ENCODE measurements at places on chromosomes 13 and 19. TPM values are rescaled to one million over a fixed set of nuclear protein-coding genes. Genes with fewer than 3 reads are reported as not detected.

Gene KANK2
- 106 TPM for total RNA-seq

Gene RTBDN
- total RNA-seq = not detected

Gene ELAVL3
- 0.18 TPM for total RNA-seq

Gene IL12RB1
- not detected for total RNA-seq

Gene ZNF627
- 23.0 TPM for total RNA-seq

DNA sequence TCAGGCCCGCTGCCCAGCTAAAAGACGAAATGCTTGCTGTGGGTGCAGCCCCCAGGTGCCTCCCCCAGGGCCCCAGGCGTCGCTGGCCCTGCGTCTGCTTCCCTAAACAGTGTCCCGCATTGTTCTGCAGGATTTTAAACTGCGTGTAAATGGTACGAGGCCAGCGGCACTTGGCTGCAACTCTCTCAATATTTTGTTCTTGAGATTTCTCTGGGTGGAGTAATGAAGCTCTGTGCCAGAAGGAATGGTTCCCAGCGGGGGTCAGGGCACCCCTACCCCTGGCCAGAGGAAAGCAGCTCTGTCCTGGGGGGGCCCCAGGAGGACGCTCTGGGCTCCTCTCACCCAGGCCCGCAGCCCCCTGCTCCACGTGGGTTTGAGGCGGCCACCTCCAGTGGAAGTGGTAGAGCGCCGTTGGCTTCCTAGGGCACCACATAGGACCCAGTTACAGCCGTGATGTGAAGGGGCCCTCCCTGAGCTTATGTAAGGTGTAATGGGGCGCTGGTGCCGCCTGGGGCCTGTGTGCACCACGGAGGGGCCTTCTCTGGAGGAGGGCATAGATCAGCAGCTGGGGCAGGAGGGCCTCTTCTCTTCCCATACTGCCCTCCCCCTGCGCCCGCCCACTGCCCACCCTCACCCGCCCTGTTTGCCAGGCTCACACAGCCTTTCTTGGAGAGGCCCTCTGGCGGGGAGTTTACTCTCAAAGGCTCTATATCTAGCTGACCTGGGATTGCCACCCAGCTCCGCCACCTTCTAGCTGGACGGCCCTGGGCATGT lies 19.8 kb downstream of the PAK4 start:
- no peaks in the 10 kb centered on the region for H3K36me3 ChIP-seq
- H3K27me3 ChIP-seq = no peaks in the 10 kb centered on the region
- H3K4me3 ChIP-seq = no peak overlapping the region
- DNase-seq = no peak
- peaks cover 21% of the 10 kb centered on the region for H3K4me1 ChIP-seq
- H3K27ac ChIP-seq = peak overlapping the region; percentile 76

GRCh38 chr13:25295701-25296100 lies 5.7 kb upstream of the NUP58 start:
- H3K36me3 ChIP-seq = no peaks in the 10 kb centered on the region
- H3K4me3 ChIP-seq = no peak overlapping the region
- peaks cover 43% of the 10 kb centered on the region for H3K27me3 ChIP-seq
- no peaks in the 10 kb centered on the region for H3K4me1 ChIP-seq

DNA sequence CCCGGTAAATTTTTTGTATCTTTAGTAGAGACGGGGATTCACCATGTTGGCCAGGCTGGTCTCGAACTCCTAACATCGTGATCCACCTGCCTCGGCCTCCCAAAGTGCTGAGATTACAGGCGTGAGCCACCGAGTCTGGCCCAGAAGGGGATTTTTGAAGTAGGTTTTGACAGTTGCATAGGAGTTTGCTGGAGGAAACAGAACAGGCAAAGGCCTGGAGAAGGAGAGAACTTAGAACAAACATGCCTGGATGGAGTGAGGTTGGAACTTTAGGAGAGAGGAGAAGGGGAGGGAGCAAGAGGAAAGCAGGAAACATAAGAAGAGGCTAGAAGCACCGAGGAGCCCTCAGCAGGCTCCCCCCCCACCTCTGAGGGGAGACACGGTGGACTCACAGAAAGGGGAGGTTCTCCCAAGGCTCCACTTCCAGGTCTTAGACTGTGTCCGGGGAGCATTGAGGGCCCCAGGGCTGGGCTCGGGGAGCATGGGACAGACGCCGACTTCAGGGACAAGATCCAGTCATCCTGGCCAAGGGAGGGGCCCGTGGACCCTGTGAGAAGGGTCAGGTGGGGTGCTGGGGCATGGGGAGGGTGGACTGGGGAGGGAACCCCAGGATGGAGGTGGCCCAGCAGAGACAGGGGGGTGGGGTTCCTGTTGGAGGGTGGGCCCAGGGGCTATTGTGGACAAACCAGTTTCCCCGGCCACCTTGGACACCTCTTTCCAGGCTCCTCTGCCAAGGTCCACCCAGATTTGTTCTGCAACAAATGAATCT lies 1.8 kb upstream of the FBN3 start:
- no peak for DNase-seq
- H3K4me3 ChIP-seq = no peak overlapping the region
- no peaks in the 10 kb centered on the region for H3K27me3 ChIP-seq
- no peaks in the 10 kb centered on the region for H3K4me1 ChIP-seq
- no peaks in the 10 kb centered on the region for H3K36me3 ChIP-seq
- H3K27ac ChIP-seq = no peak overlapping the region

GRCh38 chr13:22135446-22135845 lies 464.6 kb downstream of the FGF9 start:
- H3K4me1 ChIP-seq = no peaks in the 10 kb centered on the region
- no peak for DNase-seq
- H3K4me3 ChIP-seq = no peak overlapping the region
- H3K27ac ChIP-seq = no peak overlapping the region
- H3K27me3 ChIP-seq = no peaks in the 10 kb centered on the region
- H3K36me3 ChIP-seq = no peaks in the 10 kb centered on the region

DNA sequence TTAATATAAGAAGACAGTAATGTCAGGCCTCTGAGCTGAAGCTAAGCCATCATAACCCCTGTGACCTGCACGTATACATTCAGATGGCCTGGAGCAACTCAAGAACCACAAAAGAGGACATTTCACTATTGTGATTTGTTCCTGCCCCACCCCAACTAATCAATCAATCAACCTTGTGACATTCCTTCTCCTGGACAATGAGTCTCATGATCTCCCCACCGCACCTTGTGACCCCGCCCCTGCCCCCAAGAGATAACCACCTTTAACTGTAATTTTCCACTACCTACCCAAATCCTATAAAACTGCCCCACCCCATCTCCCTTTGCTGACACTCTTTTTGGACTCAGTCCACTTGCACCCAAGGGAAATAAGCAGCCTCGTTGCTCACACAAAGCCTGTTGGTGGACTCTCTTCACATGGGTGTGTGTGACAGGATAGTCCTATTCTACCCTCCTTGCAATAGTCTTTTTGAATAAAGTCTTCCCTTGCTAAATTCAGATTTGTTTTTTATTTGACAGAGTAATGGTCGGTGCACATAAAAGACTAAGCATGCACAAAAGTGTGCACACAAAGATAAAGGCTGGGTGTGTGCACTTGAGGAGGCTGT lies 14.0 kb downstream of the CD70 start:
- no peak for DNase-seq
- no peak overlapping the region for H3K4me3 ChIP-seq
- no peaks in the 10 kb centered on the region for H3K36me3 ChIP-seq
- no peaks in the 10 kb centered on the region for H3K27me3 ChIP-seq
- H3K27ac ChIP-seq = no peak overlapping the region

DNA sequence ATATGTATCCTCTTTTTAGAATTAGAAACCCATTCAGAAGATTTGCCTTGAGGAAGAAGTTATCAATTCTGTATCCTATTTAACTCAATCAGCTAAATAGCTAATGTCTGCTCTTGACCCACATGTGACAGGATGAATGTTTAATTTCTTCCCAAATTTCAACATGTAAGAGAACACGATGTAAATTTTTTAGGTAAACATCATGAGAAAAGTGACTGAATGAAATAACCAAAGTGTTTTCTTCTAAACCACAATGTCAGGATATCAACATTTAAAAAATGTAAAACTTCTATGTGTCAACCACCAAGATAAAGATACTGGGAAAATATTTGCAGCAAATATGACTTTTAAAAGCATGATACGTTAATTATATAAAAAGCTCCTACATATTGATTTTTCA lies 302.4 kb downstream of the DCT start:
- H3K36me3 ChIP-seq = no peaks in the 10 kb centered on the region
- DNase-seq = no peak
- no peak overlapping the region for H3K27ac ChIP-seq
- no peaks in the 10 kb centered on the region for H3K4me1 ChIP-seq

DNA sequence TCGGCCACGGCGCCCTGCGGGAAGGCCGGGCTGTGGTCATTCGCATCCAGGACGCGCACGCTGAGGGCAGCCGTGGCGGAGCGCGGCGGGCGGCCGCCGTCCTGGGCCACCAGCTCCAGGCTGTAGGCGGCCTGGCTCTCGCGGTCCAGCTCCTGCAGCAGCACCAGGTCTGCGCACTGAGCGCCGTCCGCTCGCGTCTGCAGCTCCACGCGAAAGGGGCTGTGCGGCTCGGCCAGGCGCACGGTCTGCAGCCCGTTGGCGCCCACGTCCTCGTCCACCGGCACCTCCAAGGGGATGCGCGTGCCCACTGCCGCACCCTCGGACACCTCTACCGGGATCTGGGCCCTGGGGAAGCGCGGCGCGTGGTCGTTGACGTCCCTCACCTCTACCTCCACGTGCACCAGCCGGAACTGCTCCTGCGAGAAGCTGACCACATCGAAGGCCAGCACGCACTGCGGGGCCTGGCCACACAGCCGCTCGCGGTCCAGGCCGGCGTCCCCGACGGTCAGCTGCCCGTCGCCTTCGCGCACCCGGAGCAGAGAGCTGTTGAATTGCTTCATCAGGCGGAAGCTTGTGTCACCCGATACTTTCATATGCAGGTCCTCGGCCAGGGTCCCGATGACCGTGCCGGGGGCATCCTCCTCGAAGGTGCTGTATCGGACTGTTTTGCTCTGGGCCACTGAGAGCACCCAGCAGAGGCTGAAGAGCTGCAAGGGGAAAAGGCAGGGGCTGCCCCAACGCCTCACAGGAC lies 583 bp downstream of the PCDH8 start:
- peaks cover 61% of the 10 kb centered on the region for H3K27me3 ChIP-seq
- no peaks in the 10 kb centered on the region for H3K36me3 ChIP-seq
- peaks cover 9% of the 10 kb centered on the region for H3K4me1 ChIP-seq
- DNase-seq = no peak

DNA sequence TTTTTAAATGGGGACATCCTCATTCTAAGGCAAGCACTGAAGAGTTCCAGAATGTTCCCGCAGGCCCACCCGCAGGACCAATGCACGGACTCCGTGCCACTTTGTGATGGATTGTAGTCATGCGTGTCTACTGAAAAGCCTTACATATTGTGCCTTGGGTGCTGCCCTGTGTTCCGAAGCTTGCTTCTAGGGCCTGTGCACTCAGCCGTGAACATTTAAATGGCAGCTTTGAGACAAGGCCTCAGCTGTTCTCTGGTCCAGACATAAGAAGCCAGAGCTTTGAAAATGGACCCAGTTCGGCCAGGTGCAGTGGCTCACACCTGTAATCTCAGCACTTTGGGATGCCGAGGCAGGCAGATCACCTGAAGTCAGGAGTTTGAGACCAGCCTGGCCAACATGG lies 75.3 kb upstream of the CACNA1A start:
- no peaks in the 10 kb centered on the region for H3K36me3 ChIP-seq
- H3K4me1 ChIP-seq = no peaks in the 10 kb centered on the region
- H3K27ac ChIP-seq = no peak overlapping the region
- no peak overlapping the region for H3K4me3 ChIP-seq
- DNase-seq = no peak

DNA sequence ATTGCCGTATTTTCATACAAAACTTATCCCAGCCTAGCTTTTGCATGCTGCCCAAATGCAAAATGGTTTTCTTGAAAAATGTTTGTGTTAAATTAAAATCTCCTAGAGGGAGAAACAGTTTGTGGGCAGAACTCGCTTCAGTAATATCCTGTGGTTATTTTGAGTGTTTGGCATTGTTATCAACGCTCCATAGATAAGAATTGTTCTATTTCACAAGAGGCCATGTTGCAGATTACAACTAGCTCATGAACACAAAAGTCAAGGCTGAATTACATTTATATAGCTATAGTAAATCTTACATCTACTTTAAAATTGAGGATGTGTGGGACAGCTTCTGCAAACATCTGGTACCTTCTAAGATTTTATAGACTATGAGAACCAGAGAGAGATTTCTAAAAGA lies 447.9 kb downstream of the DCT start:
- peak overlapping the region; percentile 82 for H3K27ac ChIP-seq
- H3K4me1 ChIP-seq = peaks cover 53% of the 10 kb centered on the region
- H3K4me3 ChIP-seq = no peak overlapping the region
- H3K27me3 ChIP-seq = no peaks in the 10 kb centered on the region
- no peaks in the 10 kb centered on the region for H3K36me3 ChIP-seq

All from cardiac muscle cell (in vitro differentiated cells and primary cell).